ENCODE measurements at places on chromosomes 1 and 21.

- no peak for DNase-seq
Measured at GRCh38 chr1:68049941-68050878, at the start of gene DIRAS3. Gene DIRAS3, minus strand, starts transcription at chr1:68050627. Its CDS starts 3,330 bp downstream, at chr1:68047297.

DNA sequence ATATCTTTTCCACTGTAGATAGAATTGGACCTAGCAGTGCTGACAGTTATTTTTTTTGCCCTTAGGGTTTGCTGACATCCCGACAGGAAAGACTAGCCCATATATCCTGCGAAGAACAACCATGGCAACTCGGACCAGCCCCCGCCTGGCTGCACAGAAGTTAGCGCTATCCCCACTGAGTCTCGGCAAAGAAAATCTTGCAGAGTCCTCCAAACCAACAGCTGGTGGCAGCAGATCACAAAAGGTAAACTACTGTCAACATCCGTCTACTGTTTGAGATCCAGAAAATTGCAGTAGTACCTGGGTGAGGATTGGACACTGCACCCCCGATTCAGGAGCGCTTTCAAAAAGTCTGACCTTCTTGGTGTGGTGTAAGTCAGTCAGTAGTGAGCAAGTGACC lies 55.8 kb downstream of the CENPF start:
- peak; percentile 59 for DNase-seq

DNA sequence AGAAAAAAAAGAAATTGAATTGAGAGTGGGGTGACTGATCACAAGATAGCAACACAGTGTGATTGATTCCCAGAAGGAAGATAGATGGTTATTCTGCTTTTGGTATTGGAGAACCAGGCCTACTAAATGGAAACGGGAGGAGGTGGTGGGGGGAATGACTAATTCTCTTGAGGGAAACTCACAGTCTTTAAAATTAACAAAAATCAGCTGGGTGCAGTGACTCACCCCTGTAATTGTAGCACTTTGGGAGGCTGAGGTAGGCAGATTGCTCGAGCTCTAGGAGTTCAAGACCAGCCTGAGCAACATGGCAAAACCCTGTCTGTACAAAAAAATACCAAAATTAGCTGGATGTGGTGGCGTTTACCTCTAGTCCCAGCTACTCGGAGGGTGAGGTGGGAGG lies 134.6 kb upstream of the PDE4B start:
- DNase-seq = no peak

- DNase-seq = no peak
Measured at GRCh38 chr1:224605482-224606181, 10.5 kb upstream of the CNIH3 start.

- DNase-seq = no peak
Measured at GRCh38 chr1:169588785-169589485, 2.7 kb upstream of the F5 start.

All from islet precursor cell (in vitro differentiated cells).